ENCODE measurements at places on chromosomes 7 and 10. TPM values are rescaled to one million over a fixed set of nuclear protein-coding genes. Genes with fewer than 3 reads are reported as not detected.

The CALML5 gene
- not detected for polyA plus RNA-seq

The CUZD1 gene
- not detected for polyA plus RNA-seq

The SHTN1 gene
- 55.0 TPM for polyA plus RNA-seq

The TET1 gene
- polyA plus RNA-seq = 2.1 TPM

The ZCWPW1 gene
- 9.3 TPM for polyA plus RNA-seq

The MYH16 gene
- polyA plus RNA-seq = not detected

The GIMAP1 gene
- not detected for polyA plus RNA-seq

The SPDYE18 gene
- not detected for polyA plus RNA-seq

Data from Purkinje cell (primary cell).